DMS79 (cell line): ENCODE measurements at places on chromosomes 7 and 10.

GRCh38 chr10:13231190-13231589 is 3.0 kb downstream of the UCMA start:
- no peak for DNase-seq

- DNase-seq, result no peak
These were observed 598.6 kb downstream of the SH2D4B start for GRCh38 chr10:81136261-81136660.

GRCh38 chr10:77836299-77836820 is 90.2 kb downstream of the DLG5 start:
- DNase-seq, result no peak

DNA sequence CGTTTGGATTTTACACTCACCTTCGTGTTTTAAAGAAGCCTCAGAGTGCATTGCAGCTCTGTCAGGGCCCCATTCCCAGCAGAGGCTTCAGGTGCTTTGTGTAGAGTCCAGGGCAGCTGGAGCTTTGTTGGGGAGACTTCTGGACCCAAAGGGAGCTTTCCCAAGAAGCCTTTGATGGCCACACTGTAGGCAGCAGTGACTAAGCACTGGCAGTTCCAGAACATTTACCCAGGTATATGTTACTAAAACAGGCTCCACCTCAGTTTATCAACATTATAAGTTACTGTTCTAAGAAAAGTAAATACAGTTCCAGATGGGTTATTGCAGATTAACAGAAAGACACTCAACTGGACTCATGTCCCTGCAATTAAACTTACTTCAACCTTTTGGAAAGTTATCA is 66.8 kb downstream of the LANCL2 start:
- no peak for DNase-seq

- DNase-seq, result no peak
These were observed 37.3 kb downstream of the BNIP3 start for GRCh38 chr10:131944412-131944811.

- DNase-seq, result no peak
These were observed 40.5 kb downstream of the RCC1L start for GRCh38 chr7:75033064-75033463.

GRCh38 chr10:124734311-124735166 is 9.6 kb downstream of the FAM53B start:
- DNase-seq, result no peak

- DNase-seq, result no peak
These were observed 2.1 kb upstream of the LIPM start for GRCh38 chr10:88800152-88801125.

DNA sequence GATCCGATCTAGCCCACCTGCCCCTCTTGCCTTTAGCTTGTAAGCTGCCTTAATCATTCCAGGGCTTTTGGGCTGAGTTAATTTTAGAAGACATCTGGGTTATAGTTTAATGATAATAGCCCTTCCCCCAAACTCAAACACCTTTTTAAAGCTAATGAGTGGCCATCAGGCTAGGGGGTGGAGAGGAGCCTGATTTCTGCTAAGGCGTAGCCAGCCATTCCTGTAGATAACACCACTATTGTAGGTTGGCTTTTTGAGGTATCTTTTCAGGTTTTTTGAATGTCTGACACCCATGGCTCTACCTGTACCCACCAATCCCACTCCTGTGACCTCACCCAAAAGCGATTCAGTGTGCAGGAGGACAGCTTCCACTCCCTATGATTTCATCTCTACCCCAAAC is 7.6 kb upstream of the SYPL1 start:
- no peak for DNase-seq

GRCh38 chr7:82617156-82617555 is 173.6 kb upstream of the CACNA2D1 start:
- DNase-seq, result no peak

DNA sequence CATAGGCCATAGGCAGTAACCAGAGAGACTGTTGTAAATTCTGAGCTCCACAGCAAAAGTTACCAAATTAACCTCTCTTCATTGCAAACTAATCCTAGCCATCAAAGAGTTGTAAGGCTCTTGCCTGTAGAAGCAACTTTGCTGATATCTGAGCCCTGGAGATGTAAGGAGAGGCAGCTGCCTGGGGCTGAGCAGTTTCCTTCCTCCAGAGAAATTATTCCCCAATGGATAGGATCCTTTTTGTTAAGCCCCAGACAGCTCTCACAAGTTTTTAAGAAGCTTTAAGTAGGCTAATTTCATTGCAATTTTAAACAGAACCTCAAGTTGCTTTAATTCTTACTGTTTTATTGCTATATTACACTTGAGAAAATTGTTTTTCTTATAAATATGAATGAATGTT is 211.1 kb downstream of the GALNT17 start:
- no peak for DNase-seq

DNA sequence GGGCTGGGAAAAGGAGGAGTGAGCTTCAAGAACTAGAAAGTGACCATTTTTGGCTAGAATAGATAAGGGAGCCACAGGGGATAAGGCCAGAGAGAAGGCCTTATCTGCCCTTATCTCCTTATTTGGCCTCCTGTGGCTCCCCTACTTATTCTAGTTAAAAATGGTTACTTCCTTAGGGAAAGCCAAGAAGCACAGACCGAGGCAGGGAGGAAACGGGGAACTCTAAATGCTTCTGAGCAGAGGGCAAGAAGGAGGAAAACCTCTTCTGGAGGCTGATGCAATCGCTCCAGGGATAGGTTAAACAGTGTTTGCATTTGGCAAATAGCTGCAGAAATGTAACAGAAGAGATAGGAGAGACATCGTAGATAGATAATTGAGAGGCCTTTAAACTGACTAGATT is 18.6 kb downstream of the NRP1 start:
- DNase-seq, result no peak

GRCh38 chr7:79615466-79615865 is 162.0 kb upstream of the MAGI2 start:
- no peak for DNase-seq

- DNase-seq, result no peak
These were observed 9.8 kb downstream of the LRRC27 start for GRCh38 chr10:132341781-132342180.

- no peak for DNase-seq
These were observed 144.9 kb upstream of the HDAC9 start for GRCh38 chr7:18350678-18351077.

DNA sequence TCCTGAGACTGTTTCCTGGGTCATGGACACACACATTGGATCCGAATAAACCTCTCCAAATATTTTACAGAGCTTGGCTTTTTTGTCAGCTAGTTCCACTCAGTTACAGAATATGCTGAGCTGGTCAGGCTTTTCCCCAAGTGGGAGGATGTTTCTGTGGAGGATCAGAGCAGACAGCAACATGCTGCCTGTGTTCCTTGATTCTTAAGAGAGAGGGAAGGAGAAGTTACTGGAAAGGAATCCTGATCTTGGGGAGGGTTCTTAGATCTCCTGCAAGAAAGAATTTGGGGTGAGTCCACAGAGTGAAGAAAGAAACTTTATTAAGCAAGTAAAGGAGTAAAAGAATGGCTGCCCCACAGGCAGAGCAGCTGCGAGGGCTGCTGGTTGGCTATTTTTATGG is 76.8 kb upstream of the RPA3 start:
- DNase-seq, result no peak

GRCh38 chr7:36396150-36396549 is 6.5 kb downstream of the ANLN start:
- DNase-seq, result no peak

GRCh38 chr7:50317697-50318669 is 13.5 kb downstream of the IKZF1 start:
- DNase-seq, result no peak

GRCh38 chr10:14860791-14861190 is 17.9 kb upstream of the SUV39H2 start:
- DNase-seq, result no peak

GRCh38 chr10:15745751-15746150 is 26.0 kb upstream of the ITGA8 start:
- no peak for DNase-seq

DNA sequence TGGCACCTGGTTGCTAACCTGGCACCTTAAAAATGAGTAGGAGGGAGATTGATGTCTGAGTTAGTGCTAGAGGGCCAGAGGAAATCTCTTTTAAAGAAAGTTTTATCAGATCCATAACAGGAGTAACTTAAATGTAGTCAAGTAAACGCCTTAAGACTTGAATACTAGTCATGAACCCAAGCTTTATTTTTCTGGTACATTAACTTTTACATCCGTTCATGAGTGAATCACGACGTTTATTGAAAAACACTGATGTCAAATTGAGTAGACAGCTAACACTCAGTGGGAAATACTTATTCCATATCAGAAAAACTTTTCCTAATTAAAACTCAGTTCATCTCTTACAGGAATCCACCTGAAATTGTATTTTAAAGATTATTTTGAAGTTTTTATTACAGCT is 6.9 kb upstream of the LAMB1 start:
- DNase-seq, result no peak

- peak; percentile 42 for DNase-seq
These were observed 2.7 kb downstream of the BAG3 start for GRCh38 chr10:119653916-119654315.

GRCh38 chr7:107480932-107481331 is 11.1 kb downstream of the GPR22 start:
- no peak for DNase-seq

DNA sequence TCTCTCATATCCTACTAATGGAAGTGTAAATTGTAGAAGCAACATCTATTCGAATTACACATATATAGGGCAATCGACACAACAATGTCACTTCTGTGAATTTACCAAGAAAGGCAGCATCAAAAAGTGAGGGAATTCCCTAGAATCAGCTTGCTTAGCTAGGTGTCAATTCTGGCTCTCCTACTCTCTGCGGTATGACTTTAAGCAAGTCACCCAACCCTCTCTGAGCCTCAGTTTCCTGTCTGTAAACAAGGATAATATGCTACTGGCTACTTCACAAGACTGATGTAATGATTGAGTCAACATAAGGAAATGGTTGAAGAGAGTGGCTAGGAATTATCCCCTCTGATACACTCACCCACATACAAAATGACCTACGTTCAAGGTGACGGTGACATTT is 19.4 kb downstream of the CCDC6 start:
- no peak for DNase-seq

DNA sequence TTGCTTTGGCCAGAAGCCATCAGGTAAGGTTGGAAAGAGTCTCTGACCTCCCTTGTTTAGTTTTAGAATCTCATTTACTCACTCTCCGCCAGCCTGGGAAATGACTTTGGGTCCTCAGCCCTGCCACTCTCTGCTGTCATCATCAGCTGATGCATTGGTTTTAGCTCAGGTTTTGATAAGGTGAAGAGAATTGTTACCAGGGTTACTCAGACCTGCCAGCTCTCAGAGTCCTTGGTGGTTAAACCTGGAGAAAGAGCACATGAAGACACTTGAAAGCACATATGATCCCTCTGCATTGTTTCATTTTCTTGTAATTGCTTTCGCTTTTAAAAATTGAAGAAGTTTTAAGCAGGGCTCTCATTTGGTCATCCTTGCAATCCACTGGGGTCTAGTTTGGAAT is 4.0 kb upstream of the CROT start:
- peak; percentile 35 for DNase-seq

DNA sequence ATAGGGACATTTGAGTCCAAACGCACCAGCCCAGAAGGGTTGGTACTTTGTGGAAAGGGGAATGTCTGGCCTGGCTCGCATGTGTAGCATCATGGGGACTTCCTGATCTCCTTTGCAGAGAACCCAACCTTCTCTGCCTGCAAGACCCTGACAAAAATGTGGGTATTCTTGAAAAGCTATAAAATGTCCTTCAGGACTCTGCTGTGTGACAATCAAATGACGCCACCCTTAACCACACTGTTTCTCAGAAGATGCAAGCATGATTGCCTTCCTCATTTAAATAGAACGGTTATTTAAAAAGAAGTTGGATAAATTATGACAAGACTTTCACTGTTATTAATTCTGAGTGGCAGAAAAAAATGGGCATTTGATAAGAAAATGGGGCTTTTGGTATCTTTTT is 15.1 kb upstream of the GPR15LG start:
- DNase-seq, result no peak

DNA sequence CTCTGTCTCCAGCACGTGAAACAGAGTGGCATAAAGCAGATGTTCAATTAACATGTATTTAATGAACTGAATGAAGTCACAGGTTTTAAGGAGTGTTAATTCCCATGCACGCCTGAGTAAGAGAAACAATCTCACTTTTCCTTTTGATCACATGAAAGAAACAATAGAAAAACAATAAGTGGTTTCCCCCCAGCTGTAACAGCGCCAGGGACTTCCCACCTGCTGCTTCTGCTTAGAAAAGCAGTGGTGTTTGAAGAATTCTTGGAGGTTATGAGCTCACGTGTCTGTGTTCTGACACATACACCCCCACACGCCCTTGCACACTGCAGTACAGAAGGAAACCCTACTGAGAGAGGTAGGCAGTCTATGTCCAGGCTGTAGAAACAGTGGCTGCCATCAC is 51.3 kb upstream of the FRMD4A start:
- DNase-seq, result no peak

DNA sequence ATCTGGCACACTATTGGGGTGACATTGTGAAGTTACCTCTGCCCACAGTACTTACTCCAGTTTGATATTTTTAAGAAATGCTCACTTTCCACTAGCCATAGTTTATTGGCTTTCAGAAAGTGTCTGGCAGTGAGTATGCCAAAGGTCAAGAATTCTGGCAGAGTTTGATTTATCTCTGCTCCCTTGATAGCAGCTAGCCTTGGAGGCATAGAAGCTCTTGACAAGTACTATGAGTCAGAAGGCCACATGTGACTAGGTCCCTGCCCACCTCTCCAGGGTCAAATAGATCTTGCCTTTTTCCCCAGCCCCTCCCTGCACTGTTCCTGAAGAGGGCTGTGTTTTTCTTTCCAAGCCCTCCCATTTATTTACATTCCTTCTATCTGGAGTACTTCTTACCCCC is 202.2 kb downstream of the AUTS2 start:
- no peak for DNase-seq

GRCh38 chr7:76057813-76058145 is 9.9 kb downstream of the MDH2 start:
- DNase-seq, result peak; percentile 49

DNA sequence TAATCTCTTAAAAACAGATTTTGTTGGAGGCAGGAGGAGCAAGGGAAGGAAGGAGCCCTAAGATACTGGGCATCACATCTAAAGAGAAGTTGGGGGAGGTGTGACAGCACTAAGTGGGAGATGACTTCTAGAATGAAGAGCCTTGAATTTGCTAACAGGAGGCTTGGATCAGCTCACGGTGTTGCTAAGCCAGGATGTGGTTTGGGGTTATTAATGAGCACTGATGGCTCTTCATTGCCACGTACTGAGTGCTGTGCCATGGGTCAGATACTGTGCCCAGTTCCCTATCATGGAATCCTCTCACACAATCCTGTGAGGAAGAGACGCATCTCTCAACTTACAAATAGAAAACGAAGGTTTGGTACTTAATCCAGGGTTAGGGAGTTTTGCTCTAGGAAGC is 78.5 kb downstream of the C7orf25 start:
- no peak for DNase-seq

GRCh38 chr7:70000737-70001348 is 402.6 kb downstream of the AUTS2 start:
- DNase-seq, result no peak

- no peak for DNase-seq
These were observed 101.9 kb upstream of the PDLIM1 start for GRCh38 chr10:95392681-95393164.

DNA sequence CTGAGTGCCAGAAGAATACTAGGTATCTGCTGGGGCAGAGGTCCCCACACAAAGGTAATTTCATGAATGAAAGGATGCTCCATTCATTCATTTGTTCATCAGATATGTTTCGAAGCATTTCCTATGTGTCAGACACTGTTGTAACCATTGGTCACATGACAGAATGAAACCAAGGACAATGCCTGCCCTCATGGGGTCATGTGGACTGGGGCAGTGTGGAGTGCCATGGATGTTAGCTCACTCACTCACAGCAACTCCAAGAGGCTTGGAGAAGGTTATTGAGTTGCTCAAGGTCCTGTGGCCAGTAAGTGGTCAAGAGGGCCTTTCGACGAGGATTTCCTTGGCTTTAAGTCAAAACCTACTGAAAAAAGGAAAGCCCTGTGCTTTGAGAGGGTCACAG is 223.5 kb downstream of the ARHGAP12 start:
- no peak for DNase-seq
